ENCODE measurements at places on chromosomes 11 and 22.

GRCh38 chr11:94832604-94833235, 64.6 kb downstream of the AMOTL1 start:
- DNase-seq: no peak

DNA sequence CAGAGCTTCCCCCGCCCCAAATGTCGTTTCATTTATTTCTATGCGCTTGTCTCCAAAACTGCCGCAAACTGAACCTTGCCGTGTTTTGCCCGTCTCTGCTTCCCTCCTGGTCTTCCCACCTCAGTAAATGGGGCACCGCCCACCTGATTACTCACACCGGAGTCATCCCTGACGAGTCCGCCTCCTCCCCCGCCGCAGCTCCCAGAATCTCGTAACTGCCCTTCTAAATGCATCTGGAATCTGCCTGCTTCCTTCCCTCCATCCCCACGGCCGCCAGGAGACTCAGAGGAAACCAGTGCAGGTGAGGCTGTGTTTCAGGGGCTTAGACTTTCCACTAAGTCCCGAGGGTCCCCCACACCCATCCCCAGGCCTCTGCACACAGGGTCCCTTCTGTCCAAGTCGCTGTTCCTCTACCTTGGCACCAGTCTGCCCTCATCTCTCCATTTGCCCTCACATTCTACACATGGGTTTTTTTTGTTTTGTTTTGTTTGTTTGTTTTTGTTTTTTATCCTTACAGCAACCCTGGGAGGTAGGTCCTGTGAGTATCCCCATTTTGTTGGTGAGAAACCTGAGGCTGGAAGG, 62.6 kb upstream of the PHF21B start:
- peak; percentile 33 for DNase-seq

- DNase-seq: no peak
These were observed 674 bp upstream of the BAIAP2L2 start for GRCh38 chr22:38110863-38111852.

GRCh38 chr11:122108192-122108799, 7.7 kb downstream of the BLID start:
- no peak for DNase-seq

DNA sequence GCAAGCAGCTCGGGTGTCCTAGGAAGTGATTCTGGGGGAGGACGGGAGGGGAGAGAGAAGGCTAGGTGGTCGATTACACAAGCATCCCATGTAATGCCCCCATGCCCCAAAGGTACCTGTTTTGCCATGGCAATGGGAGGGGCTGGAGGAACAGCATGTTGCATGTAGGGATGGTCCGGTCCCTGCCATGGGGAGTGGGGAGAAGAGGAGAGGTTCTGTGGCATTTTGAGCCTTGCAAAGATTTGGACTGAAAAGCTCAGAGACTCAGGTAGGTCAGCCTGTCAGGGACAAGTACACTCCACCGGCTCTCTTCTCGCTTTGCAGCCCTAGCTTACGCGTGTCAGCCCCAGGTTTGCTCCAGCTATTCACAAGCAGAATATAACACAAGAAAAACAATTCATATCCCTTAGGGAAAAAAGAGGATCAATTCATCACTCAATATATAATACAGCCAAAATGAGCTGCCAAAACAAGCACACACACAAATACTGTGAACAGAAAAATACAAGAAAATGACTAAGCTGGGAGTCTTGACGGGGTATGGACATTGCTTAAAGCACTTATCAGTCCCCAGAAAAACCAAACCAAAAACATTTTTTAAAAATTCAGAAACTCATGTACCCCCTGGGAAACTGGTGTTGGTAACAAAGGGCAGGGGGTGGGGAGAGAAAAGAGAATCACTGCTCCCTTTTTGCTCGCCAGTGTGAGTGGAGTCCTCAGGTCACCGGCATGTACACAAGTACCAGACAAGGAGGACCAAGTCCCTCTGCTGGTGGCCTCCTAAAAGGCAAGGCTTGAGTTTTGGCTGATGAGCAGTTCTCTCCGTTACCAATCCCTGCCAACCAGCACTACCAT, 21.6 kb downstream of the APOL5 start:
- no peak for DNase-seq

GRCh38 chr22:43304831-43305590, 38.2 kb downstream of the SCUBE1 start:
- no peak for DNase-seq

DNA sequence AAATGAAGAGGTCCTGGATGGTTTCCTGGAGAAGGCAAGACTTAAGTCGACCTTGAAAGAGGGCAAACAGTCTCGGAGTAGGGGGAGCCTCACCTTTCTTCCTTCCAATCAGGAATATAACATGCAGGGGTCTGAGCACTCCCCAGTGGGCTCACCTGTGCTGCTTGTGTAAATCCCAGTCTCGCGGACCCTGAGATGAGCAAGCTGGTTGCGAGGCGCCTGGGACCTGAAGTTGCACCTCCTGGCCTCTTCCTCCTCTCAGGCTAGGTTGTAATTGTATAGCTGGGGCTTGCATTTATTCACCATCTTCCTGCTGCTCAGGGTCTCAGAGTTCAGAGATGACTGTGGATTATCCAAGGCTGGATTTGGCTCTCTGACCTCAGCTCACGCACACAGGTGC, 7.5 kb upstream of the WBP2NL start:
- no peak for DNase-seq

DNA sequence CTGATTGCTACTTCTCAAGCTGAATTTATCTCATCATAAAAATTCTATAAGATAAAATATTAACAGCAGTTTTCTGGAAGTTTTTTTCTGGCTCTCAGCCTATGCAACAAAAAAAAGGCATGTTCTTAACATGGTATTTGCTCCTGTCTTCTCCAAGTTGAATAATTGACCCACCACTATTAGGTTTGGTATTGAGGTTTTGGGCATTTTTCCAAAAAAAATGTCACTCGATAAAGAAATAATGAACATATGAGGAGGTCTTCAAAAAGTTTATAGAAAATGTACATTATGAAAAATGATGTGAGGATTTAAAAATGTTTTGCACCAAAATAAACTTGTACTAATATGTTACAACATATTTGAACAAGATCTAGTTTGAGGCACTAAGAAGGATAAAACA, 808.6 kb upstream of the RAG2 start:
- DNase-seq: no peak

GRCh38 chr22:23815541-23816155, 23.2 kb downstream of the DERL3 start:
- no peak for DNase-seq

DNA sequence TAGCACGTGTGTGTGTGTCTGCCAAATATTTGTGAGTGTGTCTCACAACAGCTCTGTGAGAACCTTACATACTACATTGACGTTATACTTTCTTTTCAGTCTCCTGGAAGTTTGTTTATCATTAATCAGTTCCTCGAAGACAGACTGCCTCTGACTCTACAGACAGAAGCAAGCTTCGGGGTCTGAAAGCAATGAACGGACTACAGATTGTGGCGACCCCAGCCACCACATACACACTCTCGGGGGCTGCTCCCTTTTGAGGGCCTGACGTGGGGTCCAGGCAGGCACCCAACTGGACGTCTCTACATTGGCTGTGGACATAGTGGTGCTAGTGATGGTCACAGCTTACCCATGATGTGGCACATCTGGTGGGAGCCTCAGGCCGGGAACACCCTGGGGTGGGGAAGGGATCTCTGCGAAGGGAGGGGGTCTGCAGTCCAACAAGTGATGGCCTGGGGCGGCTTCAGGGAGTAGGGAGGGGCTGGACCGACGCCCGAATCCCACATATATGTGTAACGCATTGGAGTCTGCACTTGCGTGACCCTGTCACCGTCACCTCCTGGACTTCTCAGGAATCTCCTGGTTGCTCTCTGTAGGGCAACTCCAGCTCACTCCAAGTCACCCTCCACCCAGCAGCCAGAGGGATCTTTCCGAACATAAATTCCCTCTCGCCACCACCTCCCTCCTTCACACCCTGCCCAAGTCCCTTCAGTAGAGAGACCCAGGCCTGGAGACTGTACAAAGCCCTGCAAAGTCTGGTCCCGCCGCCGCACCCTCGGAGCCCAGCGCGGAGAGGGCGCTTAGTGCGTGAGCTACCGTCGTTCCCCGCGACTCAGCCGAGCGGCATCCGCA, 30.4 kb upstream of the TRIM29 start:
- no peak for DNase-seq

- peak; percentile 69 for DNase-seq
These were observed 25.2 kb downstream of the FLRT1 start for GRCh38 chr11:64060861-64061444.

DNA sequence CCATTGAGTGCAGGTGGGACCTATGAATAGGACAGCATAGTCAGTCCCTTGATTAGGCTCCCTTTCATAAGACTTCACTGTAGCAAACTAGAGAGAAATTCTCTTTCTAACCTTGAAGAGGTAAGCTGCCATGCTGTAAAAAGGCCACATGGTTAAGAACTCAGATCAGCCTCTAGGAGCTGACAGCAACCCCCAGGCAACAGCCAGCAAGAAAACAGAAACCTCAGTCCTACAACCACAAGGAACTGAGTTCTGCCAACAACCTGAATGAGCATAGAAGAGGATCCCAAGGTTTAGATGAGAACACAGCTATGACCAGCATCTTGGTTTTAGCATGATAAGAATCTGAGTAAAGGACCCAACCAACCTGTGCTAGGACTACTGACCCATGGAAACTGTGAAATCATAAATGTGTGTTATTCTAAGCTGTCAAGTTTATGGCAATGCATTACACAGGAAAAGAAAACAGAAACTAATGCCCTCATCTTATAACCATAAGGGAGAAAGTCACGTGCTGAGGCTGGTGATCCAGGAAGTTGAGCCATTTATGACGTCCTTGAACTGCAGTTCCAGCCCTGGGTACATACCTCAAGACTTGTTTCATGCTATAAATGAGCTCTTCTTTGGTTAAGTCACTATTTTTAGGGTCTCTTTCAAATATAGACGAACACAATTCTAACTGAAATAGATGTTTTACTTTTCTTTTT, 43.3 kb downstream of the RAB38 start:
- no peak for DNase-seq

Data from adipocyte (in vitro differentiated cells).